Central memory CD8-positive, alpha-beta T cell (primary cell): ENCODE measurements at places on chromosomes 11 and 22.

DNA sequence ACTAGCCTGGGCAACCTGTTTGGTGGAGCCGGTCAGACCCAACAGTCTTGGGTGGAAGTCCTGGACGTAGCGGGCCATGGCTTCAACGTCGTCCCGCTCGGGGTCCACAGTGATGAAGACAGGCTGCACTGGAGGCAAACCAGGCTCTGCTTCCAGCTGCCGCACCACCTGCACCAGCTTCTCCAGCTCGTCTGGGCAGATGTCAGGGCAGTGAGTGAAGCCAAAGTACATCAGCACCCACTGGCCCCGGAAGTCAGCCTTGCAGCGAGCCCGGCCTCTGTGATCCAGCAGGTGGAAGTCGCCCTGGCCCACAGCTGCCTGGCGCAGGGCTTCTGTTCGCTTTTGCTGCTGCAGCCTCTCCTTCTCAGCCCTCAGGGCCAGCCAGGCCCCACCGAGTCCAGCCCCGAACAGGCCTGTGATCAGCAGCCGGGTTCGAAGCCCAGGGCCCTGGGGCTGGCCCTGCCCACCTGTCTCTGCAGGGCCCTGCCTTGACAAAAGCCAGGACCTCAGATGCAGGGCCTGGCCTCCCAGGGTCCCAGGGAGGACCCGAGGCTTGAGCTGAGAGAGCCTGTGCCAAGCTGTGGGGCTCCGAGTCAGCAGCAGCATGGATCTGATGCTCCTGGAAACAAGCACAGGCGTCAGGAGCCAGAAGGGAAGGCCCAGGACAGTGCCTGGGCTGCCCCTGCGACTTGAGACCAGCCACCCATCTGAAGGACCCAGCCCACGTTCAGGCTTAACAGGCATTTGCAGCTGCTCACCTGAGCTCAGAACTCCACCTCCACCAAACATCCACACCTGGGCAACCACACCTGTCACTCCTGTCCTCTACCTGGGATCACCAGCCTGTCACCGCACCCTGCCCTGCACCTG is 1.4 kb downstream of the SCO2 start:
- no peak for DNase-seq

DNA sequence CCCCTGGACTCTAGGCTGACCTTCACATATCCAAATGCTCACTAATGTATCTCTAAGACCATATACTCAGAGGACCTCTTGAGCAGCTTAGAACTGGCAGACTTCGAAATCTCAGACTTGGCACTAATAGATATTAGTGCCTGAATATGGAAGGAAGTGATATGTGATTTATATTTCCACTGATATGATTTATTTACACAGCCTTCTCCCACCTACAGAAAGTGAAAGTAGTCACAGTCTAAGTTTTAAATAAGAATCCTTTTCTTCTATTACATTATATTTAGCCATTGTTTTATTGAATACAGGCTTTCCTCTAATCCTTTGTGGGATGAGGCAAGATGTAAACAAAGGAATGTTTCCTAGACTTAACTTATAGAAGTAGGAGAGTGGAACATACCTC is 6.7 kb upstream of the NAV2 start:
- DNase-seq = no peak

GRCh38 chr22:47200273-47201051 is 438.0 kb downstream of the TBC1D22A start:
- no peak for DNase-seq

GRCh38 chr22:31676700-31677099 is 14.7 kb upstream of the PISD start:
- peak; percentile 85 for DNase-seq

- no peak for DNase-seq
Measured at GRCh38 chr11:63673579-63673978, 2.4 kb upstream of the ATL3 start.

- DNase-seq = no peak
Measured at GRCh38 chr11:6631361-6631890, 12.2 kb upstream of the TPP1 start.

- DNase-seq = no peak
Measured at GRCh38 chr11:64801158-64801464, 1.9 kb downstream of the MAP4K2 start.

GRCh38 chr11:63879598-63880402 is 37.2 kb downstream of the RCOR2 start:
- no peak for DNase-seq

DNA sequence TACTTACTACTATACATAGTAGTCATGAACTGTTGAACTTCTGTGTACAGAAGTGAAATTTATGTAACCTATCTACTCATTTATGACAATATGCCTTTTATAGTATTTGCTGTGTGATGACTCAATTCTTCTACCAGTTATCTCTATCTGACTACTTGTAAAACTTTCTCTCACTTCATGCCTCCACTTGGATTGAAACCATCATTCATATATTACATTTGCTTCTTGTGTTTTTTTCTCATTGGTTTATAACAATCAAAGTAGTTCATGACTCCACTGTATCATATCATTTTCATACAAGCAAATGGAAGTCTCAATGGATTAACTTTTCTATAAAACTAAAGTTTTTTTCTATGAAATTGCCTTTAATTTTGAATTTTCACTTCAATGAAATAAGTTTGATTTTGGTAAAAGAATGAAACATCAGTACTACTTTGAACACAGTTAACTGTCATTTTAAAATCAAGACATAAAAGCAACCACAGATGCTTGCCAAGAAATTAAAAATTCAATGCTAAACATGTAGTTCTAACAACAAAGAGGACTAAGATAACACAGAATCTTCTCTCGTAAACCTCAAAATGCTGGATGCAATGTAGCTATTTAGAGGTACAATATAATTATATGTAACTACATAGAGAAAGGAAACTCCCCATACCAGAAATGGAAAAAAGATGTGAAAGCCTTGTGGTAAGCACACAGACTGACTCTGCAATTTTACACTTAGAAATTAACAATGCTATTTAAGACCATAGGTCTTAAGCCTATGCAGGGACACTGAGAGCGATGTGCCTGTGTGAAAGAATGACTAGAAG is 27.6 kb upstream of the EXPH5 start:
- DNase-seq = no peak

DNA sequence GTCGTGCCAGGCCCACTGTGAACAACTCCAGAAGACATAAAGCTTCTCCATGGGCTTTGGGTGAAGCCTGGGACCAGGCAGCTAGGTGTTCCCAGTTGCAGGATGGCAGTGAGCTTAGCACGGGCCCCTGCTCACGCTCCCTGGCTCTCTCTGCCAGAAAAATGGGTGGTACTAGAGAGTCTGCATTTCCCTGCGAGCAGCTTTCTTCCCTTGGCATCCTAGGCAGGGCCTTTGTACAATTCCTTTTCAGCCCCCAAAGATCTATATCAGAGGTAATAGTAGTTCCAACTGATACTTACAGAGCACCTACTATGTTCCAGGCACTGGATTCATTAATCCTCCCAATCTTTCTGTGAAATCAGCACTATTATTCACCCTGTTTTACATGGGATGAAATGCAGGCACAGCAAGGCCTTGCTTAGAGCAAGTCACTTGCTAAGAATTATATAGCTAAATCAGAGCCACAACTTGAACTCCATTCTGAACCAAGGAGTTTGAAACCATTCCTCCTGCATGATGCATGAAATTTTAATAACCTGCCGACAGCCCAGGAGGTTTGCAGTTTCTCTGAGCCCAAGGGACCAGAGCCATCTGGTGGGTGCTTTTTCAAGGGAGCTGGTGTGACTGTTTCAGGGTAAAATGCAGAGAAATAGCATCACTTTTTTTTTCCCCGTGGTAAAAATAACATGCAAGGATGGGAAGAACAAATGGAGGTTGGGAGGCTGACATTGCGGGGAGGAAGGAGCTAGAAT is 22.7 kb downstream of the NAV2 start:
- DNase-seq = no peak

DNA sequence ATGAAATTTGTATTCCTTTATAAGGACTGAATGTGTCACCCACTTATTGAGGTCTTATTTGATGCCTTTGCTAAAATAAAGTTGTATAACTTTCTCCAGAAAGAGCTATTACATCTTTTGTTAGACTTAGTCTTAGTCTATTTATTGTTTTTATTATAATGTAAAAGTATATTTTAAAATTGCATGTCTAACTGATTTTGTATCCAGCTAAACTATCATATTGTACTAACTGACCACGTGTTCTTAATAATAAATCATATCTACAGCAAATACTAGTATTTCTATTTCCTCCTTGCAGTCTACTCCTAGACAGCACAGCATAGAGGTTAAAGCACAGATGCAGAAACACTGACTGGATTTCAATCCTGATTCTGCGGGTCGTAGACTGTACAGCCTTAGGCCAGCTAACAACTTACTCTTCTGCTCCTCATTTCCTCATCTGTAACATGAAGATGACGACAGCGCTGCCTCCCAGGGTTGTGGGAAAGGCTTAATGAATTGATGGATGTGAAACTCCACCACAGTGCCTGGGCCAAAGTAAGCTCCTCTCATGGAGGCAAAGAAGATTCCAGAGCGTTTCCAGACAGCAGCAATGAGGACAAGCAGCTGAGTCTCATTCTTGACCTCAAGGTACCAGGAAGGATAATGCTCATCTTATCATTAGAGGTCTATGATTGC is 13.2 kb downstream of the IFITM10 start:
- no peak for DNase-seq

- no peak for DNase-seq
Measured at GRCh38 chr22:42313804-42314581, 43.5 kb upstream of the TCF20 start.

- no peak for DNase-seq
Measured at GRCh38 chr11:71120471-71120896, 131.9 kb downstream of the SHANK2 start.

- no peak for DNase-seq
Measured at GRCh38 chr11:76048763-76049162, 157.5 kb downstream of the WNT11 start.
